ENCODE measurements at places on chromosomes 5 and 9. TPM values are rescaled to one million over a fixed set of nuclear protein-coding genes. Genes with fewer than 3 reads are reported as not detected.

HDAC3 gene
- total RNA-seq: 39.7 TPM

NME5 gene
- 7.9 TPM for total RNA-seq

PLAC8L1 gene
- total RNA-seq: not detected

NXNL2 gene
- total RNA-seq: 4.3 TPM

SLC36A3 gene
- not detected for total RNA-seq

NRARP gene
- total RNA-seq: 8.4 TPM

SPATA31D1 gene
- not detected for total RNA-seq

LRRC70 gene
- not detected for total RNA-seq

PNPLA7 gene
- 0.04 TPM for total RNA-seq

SPIN1 gene
- 93.0 TPM for total RNA-seq

ZFP37 gene
- total RNA-seq: 0.68 TPM

MYMK gene
- total RNA-seq: not detected

C5 gene
- total RNA-seq: 0.89 TPM

GIN1 gene
- total RNA-seq: 6.3 TPM

EXOSC2 gene
- total RNA-seq: 20.6 TPM

PCDHGA10 gene
- total RNA-seq: 6.0 TPM

TAS2R1 gene
- not detected for total RNA-seq

SPINK1 gene
- not detected for total RNA-seq

DDX4 gene
- total RNA-seq: not detected

LOX gene
- total RNA-seq: 13.2 TPM

COL15A1 gene
- total RNA-seq: 11.8 TPM

SLC45A2 gene
- not detected for total RNA-seq

GNAQ gene
- 31.5 TPM for total RNA-seq

ADAMTSL2 gene
- total RNA-seq: 0.54 TPM

RASEF gene
- total RNA-seq: 10.2 TPM

PCDHA7 gene
- 0.25 TPM for total RNA-seq

SPATA6L gene
- total RNA-seq: 2.5 TPM

CCDC192 gene
- total RNA-seq: not detected

PCDHGC5 gene
- total RNA-seq: 0.89 TPM

ZNF883 gene
- total RNA-seq: 3.0 TPM

DELE1 gene
- total RNA-seq: 62.3 TPM

PTPN3 gene
- 33.6 TPM for total RNA-seq

ADGRV1 gene
- total RNA-seq: 3.5 TPM

WDR38 gene
- not detected for total RNA-seq

HAVCR1 gene
- total RNA-seq: 0.29 TPM

NR5A1 gene
- not detected for total RNA-seq

FBXL7 gene
- 4.4 TPM for total RNA-seq

ATP6V1G1 gene
- 338 TPM for total RNA-seq

DMRT3 gene
- total RNA-seq: 0.34 TPM

UBAC1 gene
- total RNA-seq: 42.6 TPM

ZNF354C gene
- total RNA-seq: 6.9 TPM

SLC1A1 gene
- 6.1 TPM for total RNA-seq

SMIM3 gene
- total RNA-seq: 9.8 TPM

HEMGN gene
- total RNA-seq: not detected

FAM174A gene
- total RNA-seq: 20.3 TPM

GPRIN1 gene
- 17.3 TPM for total RNA-seq

PCDH12 gene
- total RNA-seq: not detected

ACTL7B gene
- not detected for total RNA-seq

PURA gene
- total RNA-seq: 7.1 TPM

IDNK gene
- 6.8 TPM for total RNA-seq

NR6A1 gene
- 2.2 TPM for total RNA-seq

SLC46A2 gene
- not detected for total RNA-seq

All from kidney epithelial cell (primary cell).